ENCODE measurements at places on chromosomes 5 and 9. TPM values are rescaled to one million over a fixed set of nuclear protein-coding genes. Genes with fewer than 3 reads are reported as not detected.

- peak; percentile 54 for DNase-seq
Measured at GRCh38 chr9:95854386-95855020, 21.0 kb upstream of the ERCC6L2 start.

DNA sequence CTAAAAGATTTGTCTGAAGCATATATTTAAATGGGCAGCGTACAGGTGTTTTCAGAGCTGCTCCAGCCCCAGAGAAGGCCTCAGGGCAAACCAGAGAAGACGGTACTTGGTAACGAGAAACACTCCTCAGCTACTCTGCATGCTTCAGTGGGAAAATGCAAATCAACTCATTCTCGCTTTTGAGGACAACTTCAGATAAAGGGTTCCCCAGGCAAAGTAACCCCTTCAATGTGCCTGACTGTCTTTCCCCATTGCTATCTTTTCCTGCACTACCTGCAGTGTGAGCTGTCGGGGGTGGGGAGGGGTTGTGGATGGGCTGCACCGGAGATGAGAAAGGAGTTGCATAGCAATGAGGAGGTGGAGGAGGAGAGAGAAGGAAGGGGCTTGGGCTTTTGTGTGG is 339.7 kb upstream of the CLINT1 start:
- DNase-seq: no peak

DNA sequence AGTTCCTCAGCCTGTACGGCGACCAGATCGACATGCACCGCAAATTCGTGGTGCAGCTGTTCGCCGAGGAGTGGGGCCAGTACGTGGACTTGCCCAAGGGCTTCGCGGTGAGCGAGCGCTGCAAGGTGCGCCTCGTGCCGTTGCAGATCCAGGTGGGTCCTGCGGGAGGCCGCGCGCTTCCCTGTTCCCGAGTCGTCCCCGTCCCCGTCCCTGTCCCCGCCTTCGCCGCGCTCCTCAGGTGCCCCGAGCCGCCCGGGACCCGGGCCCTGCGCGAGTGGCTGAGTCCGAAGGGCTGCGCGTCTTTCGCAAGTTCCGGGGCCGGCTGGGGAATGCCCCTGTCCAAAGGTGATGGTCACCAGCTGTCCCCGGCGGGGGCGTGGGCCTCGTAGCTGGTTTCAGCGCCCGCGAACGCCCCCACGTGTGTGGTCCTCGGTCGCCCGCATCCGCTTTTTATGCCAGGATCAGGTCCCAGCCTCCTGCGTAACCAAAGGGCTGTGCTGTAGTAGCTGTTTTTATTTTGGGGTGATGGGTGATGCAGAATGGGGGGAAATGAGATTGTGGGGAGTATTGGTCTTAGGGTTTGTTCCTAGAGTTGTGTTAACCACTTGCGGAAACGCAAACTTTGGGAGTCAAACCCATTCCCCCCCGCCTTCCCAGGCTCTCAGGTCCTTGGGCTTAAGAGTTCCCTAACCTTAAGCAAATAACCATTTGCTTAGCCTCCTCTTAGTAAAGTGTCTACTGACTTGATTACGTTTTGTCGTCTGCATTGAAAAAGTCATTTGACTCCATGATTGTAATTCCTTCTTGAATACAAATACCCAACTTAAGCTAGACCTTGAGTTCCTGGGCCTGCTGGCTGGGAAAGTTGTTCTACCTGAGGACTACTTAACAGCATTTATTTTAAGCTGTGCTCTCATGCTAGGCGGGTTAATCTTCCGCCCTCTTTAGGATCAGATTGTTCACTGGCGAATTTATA is 663 bp downstream of the ISOC1 start:
- peak; percentile 12 for DNase-seq

DNA sequence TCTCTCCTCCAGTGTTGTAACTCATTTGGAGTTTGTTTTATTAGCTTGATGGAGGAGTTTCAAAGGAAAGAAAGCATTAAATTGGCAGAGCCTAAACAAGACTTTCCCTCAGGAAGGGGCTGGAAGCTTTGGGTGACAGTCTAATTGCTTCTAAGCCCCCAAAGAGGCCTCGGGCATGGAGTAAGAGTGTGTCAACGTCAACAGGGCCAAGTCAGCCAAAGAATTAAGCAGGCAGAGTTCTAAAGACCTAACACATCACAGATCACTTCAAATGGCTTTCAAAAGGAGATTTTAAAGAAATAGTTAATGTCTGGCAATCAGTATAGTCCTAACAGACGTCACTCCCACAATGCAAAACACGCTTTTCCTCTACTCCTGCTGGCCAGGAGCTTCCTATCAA is 234.5 kb downstream of the EFNA5 start:
- no peak for DNase-seq

DNA sequence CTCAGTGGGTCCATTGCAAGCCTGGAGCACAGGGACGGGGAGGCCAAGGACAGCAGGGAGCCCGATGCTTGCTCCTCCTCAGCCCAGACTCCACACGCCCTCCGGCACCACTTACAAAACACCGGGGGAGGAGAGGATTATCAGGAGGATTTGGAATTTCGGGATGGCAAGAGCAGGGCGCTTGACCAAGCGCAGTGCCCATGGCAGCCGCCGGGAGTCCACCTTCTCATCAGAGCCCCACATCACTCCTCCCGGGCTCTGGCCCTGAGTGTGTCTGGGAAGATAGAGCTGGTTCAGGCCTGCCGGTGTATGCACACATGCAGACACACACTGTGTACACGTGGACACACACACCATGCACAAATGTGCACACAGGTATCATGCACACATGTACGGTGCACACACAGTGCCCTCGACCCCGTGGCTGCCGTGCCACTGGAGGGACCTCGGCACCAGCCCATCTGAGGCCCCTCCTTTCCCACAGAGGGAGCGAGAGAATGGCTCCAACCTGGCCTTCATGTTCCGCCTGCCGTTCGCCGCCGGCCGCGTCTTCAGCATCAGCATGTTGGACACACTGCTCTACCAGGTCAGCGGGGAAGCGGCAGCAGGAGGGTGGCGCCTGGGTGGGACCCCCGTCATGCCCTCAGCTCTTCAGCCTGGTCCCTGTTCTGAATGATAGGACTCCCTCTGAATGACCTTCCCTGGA is 81.7 kb downstream of the KCNT1 start:
- DNase-seq: no peak

DNA sequence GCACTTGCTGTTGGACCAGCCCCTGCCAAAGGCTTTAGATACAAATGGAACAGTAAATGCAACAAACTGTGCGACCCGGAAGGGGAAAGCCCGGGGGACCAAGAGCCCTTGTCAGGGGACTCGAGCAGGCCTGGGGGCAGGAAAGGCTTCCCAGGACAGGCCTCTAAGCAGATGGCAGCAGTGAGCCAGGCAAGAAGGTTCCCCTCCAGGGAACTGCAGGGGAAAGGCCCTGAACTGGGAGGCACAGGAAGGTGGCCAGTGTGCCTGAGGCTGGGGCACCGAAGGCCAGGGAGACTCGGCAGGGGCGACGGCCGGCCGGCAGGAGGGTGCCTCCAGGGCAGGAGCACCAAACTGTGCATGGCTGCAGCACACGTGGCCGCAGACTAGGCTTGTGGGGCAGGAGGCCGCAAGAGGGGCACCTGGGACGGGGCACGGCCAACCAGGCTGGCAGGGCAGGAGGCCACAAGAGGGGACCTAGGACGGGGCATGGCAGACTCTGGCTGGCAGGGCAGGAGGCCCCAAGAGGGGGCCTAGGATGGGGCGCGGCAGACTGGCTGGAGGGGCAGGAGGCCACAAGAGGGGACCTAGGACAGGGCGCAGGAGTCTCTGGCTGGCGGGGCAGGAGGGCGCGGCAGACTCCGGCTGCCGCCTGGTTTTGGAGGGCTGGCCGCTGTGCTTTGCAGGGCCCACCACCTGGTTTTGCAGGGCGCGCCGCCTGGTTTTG is 10.0 kb downstream of the VAV2 start:
- DNase-seq: no peak

- DNase-seq: no peak
Measured at GRCh38 chr5:134969166-134969565, 1.5 kb downstream of the CATSPER3 start.

DNA sequence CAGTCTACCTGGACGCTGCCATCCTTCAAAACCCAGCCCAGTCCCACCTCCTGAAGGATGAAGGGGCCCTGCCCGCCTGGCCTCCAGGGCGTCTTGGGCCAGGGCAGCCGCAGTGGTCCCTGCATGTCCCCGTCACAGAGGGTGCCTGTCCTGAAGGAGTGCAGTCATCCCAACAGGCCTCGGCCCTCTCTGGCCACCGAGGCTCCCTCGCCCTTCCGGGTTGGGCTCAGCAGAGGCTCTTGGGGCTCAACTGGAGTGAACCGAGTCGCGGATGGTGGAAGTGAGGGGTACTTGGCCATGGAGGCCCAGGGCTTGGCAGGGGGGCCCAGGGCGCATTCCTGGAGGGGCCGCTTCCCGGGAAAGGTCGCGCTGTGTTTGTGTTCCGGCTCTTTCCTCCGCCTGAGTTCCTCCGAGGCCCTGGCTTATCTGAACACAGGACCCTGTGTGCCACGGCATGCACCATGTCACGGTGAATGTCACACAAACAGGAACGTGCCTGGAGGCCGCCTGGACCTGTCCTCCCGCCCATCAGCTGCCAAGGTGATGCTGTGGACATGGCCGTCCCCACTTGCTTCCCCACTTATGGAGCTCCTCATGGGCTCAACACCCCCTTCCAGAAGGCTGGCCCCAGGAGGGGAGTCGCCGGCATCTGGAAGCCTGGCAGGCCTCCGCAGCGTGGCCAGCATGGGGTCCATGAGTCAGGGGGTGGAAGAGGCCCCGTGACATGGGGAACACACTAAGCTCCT is 25.7 kb upstream of the OBP2B start:
- no peak for DNase-seq

- DNase-seq: no peak
Measured at GRCh38 chr9:4873066-4873465, 80.3 kb downstream of the RCL1 start.

- DNase-seq: peak; percentile 82
Measured at GRCh38 chr5:58410441-58410840, 49.4 kb downstream of the PLK2 start.

- no peak for DNase-seq
Measured at GRCh38 chr9:126524353-126525077, 89.2 kb upstream of the LMX1B start.

- DNase-seq: no peak
Measured at GRCh38 chr5:87246061-87246460, 21.6 kb upstream of the RASA1 start.

GRCh38 chr9:136544548-136544963 is 1.3 kb downstream of the NOTCH1 start:
- DNase-seq: peak; percentile 58

DNA sequence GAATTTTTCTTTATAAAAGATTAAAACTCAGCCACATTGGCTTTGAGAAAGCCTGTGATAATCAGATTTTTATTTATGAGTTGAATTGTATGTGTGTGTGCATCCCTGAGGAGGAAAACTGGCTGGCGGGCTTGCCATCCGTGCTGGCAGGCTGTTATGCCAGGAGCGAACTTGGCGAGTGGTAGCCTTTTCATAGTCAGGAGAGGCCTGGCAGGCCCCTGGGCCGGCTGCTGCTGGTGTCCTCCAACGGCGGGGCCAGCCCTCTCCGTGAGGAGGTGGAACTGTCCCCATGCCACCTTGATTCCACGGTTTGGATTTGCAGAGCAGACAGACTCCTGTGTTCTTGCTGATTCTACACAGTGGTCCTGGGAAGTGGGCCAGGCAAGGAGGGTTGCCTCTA is 43.3 kb downstream of the ZNF618 start:
- no peak for DNase-seq

DNA sequence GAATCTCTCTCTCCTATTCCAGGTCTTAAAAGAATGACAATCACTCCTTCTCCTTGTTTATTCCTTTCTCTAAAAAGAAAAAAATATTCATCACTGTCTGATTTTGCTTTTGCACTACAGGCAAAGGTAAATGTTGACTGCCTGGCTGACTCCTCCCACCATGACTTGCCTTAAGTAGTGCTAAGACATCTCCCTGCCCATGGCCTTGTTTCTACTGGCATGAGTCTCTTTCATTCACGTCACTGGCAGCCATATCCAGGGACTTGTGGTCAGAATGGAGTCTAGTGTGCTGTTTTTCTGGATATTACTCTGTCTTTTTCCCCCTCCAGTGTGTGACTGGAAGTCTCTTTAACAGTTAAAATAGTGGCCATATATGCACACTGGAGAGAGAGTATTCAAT is 522.9 kb upstream of the DAB2 start:
- peak; percentile 20 for DNase-seq

DNA sequence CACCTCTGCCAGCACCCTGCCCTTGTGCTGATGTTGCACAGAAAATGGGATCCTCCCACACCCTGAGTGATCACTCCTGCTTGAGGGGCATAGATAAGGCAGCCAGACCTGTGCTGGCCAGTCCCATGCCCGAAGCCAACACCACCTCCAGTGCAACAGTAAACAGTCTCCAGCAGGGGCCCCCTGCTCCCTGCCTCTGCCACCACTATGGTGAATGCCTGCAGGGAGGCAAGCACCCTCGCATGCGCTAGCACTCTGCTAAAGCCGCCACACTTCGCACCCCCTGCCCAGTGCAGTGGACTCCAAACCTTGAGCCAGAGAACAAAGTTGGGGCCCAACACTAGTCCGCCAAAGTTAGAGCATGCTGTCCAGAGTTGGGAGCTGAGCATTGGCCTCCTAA is 118.7 kb downstream of the PJA2 start:
- no peak for DNase-seq

DNA sequence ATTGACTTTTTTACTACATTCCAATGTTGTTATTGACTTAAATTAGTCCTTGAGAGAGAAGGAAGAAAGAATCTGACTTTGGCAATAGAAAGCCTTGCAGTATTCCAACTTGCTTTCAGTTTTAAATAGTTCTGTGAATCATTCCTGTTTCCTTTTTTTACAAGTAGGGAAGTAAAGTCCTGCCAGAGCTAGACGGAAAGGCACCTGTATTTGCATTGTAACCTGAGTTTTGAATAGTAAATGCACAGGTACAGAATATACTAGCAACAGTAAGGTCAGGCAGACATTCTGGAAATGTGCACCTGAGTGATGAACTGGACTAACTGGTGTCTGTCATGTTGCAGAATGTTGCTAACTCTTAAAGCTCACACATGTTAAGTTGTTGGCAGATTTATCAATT is 100.9 kb downstream of the PRKACG start:
- DNase-seq: no peak

- no peak for DNase-seq
Measured at GRCh38 chr5:52531105-52531504, 256.6 kb upstream of the ITGA1 start.

- no peak for DNase-seq
Measured at GRCh38 chr9:110255034-110255462, 1.3 kb downstream of the TXN start.

The GARIN3 gene
- not detected for total RNA-seq

The PCDHGC5 gene
- 1.7 TPM for total RNA-seq

The OTP gene
- not detected for total RNA-seq

The FST gene
- total RNA-seq: 4.7 TPM

The MAP3K1 gene
- 2.3 TPM for total RNA-seq

The IL9 gene
- total RNA-seq: not detected

The RPS23 gene
- total RNA-seq: 2,071 TPM

The QRFP gene
- total RNA-seq: not detected
